ENCODE measurements at places on chromosomes 2 and 18.

GRCh38 chr18:77023102-77023782, 109.3 kb downstream of the MBP start:
- ATAC-seq, result no peak

DNA sequence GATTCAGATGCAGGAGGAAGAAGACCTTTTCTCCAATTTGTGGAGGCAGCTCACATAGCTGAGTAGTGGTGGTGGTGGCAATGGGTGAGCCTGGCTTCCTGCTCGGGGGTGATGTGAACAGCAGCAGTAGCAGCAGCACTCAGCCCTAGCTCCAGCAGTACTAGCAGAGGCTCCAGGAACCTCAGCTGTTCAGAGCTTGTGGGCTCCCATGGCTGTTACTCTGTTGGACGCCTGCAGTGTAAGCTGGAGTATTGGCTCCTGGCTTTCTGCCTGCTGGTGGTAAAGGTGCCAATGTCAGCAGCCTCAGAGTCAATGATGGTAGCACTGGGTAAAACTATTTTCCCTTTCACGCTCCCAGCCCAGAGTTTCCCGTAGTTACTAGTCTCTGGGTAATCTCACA, 3.1 kb upstream of the SEH1L start:
- no peak for ATAC-seq

DNA sequence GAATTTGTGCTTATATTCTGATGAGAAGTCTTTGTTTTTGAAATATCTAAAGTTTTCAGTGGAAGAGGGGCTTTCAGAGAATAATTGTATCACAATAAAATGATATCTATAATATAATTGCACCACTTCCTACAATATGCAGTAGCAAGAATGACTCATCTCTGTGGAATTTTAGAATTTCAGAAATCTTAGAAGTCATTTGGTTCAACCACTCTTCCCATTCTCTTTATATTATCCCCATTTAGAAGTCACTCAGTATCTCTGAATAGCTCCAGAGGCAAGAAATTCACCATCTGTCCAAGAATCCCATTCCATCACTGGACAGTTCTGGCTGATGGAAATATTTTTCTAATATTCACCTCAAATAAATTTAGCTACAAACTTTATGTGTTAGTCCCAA, 59.3 kb upstream of the CCDC68 start:
- no peak for ATAC-seq

GRCh38 chr2:121965661-121966060, 210.2 kb downstream of the TSN start:
- ATAC-seq, result no peak

GRCh38 chr2:219056896-219057708, 3.6 kb downstream of the IHH start:
- ATAC-seq, result no peak

Data from esophagus mucosa (tissue), 1 donor.